ENCODE measurements at places on chromosomes 1 and 21.

DNA sequence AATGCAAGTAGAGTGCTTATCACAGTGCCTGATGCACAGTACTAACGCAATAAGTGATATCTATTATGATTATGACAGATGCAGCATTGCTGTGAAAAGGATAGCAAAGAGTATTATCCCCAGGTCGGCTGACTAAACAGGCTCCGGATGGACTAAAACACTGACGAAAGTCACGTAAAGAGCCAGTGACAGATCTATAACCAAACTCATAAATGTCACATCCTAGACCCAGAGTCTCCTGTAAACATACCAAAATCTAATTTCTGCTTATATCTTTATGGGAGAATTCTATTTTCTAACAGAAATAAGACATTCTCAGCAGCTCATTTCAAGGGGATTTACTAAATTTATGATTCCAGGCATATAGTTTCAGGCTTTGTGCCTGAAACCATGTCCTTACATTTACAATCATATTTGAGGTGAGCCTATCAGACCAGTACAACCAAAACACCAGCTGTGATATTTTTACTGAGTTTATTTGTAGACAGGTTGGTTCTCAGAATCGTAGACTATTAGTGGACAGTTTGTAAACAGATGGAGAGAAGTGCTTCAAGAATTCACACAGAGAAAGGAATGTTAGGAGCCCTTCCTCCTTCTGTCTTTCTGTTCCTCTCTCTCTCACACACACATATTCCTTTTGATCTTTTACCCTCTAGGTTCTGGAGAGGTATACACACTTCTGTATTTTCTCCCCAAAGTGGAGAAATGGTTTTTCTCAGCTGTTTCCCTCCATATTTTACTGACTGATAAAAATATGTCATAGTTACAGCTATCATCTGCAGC, 52.4 kb upstream of the WDR26 start:
- no peak for DNase-seq

- DNase-seq = no peak
Measured at GRCh38 chr1:74486036-74486435, 26.4 kb downstream of the LRRC53 start.

GRCh38 chr1:153752571-153753195, 22.5 kb upstream of the SLC27A3 start:
- DNase-seq = no peak

GRCh38 chr1:117473063-117473462, 105.8 kb downstream of the MAN1A2 start:
- no peak for DNase-seq

DNA sequence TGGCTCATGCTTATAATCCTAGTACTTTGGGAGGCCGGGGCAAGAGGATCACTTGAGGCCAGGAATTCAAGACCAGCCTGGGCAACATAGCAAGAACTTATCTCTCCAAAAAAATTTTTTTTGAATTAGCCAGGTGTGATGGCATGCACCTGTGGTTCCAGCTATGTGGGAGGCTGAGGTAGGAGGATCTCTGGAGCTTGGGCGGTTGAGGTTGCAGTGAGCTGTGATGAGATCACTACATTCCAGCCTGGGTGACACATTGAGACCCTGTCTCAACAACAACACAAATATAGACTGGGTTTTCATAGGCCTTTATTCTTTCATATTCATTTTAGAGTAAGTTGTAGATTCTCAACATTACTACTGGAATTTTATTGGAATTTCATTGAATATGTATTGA, 12.8 kb downstream of the MED18 start:
- DNase-seq = no peak

DNA sequence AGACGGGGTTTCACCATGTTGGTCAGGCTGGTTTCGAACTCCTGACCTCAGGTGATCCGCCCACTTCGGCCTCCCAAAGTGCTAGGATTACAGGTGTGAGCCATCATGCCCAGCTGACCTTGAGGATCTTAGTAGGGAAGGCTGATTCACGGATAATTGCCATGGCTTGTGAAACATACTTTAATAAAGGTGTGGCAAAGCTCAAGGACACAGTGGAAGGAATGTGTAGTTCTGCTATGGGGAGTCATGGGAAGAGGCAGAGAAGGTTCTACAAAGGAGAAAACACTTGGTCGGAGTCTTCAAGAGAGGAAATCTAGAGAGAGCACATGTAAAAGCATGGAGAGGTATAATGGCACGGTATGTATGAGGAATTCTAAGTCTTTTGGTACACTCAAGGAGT, 12.7 kb upstream of the PTCH2 start:
- no peak for DNase-seq

DNA sequence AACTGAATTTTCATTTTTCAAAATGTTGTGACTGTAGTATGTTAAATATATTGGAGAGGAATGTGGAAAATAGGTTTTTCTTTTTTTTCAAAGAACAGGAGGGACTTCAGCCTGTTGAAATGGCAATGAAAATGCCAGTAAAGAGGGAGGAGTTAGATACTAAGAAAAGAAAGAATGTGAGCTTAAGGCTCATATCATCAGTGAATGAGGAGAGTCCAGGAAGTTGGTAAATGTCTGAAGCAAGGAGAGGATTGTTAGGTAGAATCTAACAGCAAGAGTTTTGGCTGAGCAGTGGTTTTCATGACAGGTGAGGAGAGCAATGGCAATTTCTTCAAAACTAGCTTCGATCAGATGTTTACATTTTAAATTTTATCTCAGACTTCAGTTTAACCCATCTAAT, 43.0 kb downstream of the PLA2G4A start:
- DNase-seq = no peak

DNA sequence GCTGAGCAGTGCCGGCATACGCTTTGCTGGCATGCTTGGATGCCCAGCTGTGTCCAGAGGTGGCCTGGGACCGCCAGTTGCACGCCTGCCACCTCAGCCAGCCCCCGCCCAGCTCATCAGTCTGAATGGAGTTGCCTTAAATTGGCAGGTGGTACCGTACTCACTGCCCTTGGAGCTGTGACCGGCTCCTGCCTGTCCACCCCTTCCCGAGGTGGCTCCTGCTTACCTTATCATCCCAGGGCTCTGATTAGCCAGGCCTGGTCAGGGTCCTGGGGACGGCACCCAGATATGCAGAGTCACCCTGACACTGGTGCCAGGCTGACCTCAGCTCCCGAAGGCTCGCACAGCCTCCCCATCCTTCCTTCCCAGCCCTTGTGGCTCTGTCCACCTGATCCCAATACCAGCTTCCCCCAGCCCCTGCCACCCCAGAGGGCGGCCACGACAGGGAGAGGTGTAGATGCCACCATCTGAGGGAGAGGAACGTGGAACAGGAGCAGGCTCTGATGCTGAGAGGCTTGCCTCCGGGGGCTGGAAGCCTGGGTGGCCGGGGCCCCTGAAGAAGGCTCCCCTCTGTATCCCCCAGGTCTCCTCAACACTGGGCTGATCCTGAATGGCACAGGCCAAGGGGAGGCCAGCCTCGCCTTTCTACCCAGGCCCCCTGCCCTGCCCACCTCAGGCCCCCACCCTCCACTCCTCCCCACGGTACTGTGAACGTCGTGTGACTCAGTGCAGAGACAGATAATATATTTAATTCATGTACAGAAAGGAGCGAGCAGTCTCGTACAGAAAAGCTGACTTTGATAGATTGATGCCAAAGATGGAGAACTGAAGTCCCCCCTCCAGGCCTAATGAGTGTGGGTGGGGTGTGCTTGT, 27.8 kb downstream of the CDK18 start:
- no peak for DNase-seq

GRCh38 chr1:116316373-116316772, 56.7 kb upstream of the ATP1A1 start:
- no peak for DNase-seq

DNA sequence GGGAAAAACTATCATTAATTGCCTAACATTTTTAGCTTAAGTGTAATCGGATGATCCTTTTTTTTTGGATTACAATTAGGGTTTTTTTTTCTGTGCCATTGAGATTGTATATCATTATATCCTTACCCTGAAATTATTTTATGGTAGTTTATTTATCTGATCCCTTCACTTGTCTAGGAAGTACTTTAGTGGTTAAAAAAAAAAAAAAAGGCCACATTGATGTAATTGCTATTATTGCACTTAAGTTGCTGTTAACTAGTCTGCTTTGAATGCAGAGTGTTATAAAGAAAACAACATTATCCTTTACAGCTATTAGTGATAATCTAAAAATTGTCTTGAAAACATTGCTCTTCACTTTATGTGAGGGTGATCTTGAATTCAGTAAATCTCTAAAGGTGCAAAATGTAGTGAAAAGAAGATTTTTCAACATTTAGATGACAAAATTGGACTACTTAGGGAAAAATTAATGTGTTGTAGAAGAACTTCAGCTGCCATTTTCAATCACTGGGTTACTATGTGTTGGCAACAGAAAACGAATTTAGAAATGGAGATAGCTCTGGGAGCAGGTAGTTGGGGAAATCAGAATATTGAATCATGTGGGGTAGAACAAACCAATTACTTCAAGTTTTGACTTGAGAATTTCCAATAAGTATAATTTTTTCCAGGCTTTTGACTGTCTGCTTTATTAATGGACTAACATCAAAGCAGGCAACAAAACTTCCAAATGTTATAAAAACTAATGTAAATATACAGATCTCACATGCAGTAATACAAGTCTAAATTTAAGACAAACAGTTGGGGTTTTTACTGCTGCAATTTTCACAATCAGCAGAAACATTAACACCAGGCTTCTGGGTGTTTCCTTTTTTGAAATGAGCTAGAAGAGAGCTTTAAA, 5.0 kb downstream of the ADGRL2 start:
- no peak for DNase-seq

DNA sequence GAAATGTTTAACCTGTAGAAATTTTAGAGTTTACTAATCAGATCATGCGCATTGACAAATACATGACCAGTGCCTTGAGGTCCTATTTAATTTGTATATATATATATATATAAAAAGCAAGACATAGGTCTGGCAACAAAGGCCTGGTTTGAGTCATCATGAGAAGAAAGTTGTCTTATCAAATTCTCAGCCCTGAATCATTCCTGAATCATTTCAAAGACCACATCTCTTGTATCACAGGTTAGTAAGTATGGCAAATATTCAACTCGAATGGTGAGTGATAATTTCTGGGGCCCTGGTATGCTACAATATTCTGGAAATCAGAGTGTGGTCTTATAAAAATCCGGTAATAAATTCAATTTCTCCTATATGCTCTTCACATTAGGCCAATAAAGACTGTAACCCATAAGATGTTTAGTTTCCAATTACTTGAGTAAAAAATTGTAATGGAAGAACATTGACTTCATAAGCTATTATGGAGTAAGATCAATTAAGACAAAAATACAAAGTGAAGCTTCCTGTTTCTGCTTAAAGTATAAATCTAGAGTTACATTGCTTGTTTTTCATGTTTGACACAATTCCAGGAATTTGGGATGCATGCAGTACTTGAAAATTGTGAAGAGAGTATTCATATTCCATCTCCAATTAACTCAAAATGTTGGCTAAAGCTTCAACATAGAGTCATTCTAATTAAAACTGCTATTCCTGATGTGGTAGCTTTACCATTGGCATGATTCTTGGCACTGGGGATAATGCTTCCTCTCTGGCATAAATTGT, 309.4 kb downstream of the BRINP3 start:
- no peak for DNase-seq

- peak; percentile 92 for DNase-seq
Measured at GRCh38 chr1:18875107-18875795, 15.8 kb upstream of the TAS1R2 start.

DNA sequence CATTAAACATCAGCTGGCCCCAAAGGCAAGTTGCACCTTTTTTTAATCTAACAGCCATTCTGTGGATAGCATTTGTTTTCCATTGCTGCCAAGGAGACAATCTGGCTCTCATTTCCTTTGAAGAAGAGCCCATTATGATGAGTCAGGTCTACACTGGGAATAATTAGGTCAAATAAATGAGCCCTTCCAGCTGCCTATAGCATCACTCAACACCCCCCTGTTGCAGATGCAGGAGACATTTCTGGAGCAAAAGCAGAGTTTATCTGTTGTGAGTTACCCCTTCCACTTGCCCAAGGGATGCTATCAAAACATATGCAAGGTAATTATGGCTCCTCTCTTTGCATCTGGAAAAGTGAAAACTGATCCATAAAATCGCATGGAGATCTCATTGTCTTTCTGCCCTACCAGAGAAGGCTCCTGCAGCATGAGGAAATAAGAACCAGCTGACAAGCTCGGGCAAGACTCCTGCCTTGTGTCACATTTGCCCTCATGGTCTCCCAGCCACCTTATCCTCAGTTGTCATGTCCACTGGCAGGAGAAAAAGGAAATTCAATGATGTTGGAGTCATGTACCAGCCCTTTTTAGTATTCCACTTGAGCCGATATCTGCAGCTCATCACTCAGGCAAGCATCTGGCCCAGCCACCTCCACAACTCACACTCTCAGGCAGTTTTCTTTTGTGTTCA, 135.9 kb downstream of the SLC30A10 start:
- no peak for DNase-seq

DNA sequence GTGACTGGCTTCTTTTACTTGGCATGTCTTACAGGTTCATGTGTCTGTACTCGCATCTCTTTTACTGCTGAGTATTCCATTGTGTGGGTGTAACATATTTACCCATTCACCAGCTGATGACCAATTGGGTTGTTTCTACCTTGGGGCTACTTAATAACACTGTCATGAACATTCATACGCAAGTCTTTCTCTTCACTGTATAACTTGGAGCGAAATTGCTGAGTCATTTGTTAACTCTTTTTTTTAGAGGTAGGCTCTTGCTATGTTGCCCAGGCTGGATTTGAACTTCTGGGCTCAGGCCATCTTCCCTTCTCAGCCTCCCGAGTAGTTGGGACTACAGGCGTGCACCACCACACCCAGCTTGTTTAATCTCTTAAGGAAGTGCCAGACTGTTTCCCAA, 6.5 kb downstream of the PYCR2 start:
- no peak for DNase-seq

- no peak for DNase-seq
Measured at GRCh38 chr1:204390751-204391466, 20.7 kb downstream of the PPP1R15B start.

DNA sequence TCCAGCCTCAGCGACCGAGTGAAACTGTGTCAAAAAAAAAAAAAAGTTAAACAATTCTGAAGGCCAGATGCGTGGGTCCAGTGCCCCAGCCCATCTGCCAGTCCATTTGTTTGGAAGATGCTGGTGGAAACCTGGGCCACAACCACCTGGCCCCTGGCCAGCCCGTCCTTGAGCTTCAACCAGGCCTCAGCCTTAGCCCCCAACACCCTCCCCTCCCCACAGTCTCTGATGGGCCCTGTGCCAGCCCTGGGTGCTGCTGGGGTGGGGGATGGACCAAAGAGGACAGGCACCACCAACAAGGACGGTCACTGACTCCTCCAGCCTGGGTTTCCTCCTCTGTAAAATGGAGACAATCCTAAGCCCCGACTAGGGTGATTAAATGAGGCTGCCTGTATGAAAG, 19.6 kb upstream of the PLEKHG5 start:
- DNase-seq = no peak

DNA sequence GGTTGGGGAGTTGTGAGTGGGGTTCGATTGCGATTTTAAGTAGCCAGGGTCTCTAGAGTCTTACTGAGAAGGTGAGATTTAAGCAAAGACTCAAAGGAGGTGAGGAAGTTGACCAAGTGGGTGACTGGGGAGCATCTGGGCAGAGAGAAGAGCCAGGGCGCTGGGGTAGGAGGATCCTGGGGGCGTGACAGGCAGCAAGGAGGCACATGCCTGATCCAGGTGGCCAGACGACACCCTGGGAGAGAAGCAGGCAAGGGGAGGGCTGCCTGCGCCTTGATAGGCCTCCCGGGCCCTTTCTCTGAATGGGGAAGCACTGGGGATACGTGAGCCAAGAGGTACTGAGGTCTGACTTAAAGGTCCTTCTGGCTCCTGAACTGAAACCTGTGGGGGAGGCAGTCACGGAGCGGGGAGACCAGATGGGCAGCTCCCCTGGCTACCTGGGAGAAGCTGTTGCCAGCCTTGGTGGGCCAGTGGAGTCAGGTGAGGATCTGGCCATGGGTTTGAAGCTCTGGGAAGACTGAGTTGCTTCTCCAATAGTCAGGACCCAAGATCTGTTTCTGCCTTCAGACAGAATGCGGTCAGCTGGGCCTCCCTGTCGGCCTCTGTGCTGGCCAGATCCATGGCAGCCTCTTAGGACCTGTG, 5.4 kb downstream of the ZBTB48 start:
- no peak for DNase-seq

Measured in neural crest cell (in vitro differentiated cells).